ENCODE measurements at places on chromosomes 4 and X.

DNA sequence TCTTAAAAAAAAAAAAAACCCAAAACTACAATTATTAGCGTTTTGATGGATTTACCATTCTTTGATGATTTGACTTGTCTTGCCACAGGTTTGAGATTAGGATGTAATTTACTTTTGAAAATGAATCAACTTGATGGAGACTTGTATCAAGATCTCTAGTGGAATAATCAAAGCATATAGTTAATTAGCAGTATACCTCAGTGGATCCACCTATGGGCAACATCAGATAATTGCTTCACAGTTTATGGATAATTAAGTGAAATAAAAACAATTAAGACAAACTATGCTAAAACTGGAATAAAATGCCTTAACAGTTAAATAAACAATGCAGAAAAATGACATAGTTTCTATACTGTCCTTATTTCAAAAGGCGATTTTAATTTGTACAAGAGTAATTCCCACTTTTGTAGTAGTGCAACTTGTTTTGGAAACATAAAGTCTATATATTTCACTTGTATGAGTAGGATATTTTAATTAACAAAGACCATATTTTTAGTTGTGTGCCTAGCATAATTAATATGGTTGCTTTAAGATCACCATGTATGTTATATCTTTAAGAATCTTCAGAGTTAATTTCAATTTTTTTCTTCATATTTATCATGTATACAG is 4.2 kb downstream of the CPEB2 start:
- DNase-seq = no peak

DNA sequence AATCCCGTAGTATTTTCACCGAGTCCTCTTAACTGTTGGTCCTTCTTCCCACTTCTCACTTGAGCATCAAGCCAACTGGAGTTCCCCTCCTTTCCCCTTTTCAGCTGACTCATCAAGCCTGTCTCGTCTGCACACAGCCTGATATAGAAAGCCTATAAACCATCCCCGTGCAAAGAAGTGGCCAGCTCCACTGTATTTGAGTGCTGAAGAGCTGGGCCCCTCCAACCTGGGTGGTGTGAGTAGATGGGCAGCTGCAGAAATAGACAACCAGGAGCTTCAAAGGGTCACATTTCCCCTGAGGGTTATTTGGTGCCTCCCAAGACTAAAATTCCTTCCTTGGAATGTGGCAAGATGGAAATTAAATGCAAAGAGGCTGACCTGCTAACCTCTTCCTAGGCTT is 199.7 kb downstream of the HS6ST2 start:
- DNase-seq = no peak

- DNase-seq = no peak
Observed at GRCh38 chrX:67351411-67351810, 192.4 kb upstream of the AR start.

DNA sequence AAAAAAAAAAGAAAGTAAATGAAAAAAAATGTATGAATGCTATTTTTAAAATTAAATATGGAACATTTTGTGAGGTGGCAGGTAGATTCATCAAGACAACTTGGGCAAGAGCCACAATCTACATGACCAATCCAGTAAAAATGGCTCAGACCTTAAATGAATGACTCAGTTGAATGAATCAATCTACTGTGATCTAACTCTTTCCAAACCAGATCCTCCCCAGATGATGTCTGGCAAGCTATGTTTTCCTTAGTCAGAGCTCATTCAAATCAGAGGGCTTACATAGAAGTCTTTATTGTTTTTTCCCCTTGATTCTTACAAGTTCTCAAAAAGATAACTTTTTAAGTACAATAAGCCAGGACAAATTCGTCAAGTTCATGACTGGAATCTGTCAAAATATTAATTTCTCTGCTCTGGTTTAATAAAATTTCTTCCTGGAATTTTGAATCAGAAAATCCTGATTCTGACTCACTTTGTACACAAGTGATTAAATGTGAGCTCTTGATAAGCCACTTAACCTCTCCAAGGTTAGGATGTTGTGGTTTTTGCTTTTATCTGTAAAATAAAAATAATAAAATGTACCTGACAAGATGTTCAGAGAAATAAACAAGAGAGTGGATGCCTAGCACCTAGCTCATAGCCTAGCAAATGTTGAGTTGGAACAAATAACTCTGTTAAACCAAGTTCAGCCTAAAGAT is 105.6 kb upstream of the SMIM31 start:
- DNase-seq = no peak

DNA sequence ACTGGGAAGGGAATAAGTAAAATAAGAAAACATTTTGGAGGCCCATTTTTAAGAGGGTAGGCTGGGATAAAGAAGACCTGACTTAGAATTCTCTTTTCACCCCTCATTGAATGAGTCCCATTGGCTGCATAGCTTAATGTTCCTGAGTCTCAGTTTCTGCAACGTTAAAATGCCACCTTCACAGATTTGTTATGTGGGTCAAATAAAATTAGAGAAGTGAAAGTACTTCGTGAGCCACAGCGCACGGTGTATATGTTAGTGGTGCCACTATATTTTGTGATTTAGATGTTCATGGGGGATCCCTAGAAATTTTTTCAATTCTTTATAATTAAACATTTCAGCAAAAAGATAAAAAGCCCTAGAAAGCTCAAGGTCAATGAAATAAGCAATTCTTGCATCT is 109.2 kb upstream of the HS3ST1 start:
- no peak for DNase-seq

Measured in bone marrow (tissue), 2 donors.